ENCODE measurements at places on chromosomes 16 and 17. TPM values are rescaled to one million over a fixed set of nuclear protein-coding genes. Genes with fewer than 3 reads are reported as not detected.

GRCh38 chr17:20159406-20160069 is 150.4 kb downstream of the SPECC1 start:
- DNase-seq = no peak
- H3K4me1 ChIP-seq = peaks cover 17% of the 10 kb centered on the region
- H3K4me3 ChIP-seq = no peak overlapping the region
- H3K27me3 ChIP-seq = no peaks in the 10 kb centered on the region
- H3K36me3 ChIP-seq = no peaks in the 10 kb centered on the region
- no peak overlapping the region for H3K27ac ChIP-seq

DNA sequence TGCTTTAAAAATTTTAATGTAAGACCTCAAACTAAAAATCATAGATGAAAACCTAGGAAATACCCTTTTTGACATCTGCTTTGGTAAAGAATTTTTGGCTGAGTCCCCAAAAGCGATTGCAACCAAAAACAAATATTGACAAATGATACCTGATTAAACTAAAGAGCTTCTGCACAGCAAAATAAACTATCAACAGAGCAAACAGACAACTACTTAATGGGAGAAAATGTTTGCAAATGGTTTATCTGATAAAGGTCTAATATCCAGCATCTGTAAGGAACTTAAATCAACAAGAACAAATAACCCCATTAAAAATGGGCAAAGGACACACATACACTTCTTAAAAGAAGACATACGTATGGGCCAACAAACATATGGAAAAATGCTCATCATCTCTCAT is 242.5 kb downstream of the BCAS3 start:
- no peaks in the 10 kb centered on the region for H3K27me3 ChIP-seq
- no peak for DNase-seq

Gene TLCD2
- 7.0 TPM for total RNA-seq

DNA sequence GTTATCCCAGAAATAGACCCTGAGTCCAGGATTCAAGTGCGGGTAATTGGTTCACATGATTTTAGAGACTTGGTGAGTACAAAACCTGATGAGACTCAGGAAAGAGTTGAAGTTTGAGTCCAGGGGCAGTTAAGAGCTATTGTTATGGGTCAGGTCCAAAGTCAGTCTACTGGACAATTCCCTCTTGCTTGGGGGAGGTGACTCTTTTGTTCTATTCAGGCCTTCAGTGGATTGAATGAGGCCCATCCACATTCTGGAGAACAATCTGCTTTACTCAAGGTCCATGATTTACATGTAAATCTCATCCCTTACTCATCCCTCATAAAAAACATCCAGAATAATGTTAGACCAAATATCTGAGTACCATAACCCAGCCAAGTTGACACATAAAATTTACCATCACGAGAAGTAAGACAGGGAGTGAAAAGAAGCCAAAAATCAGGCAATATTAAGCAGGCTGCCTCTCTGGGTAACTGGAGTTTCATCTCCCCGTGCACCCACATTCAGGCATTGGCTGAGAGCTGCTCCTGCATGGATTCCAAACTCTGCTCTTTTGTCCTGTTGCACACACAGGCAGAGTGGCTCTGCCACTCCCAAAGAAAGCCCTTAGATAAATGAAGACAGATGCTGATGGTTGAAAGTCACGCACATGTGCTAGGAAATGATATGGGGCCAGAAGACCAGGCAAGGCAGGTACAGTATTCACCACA is 156.0 kb upstream of the SALL1 start:
- H3K36me3 ChIP-seq = no peaks in the 10 kb centered on the region
- H3K27me3 ChIP-seq = no peaks in the 10 kb centered on the region
- DNase-seq = no peak
- H3K4me3 ChIP-seq = no peak overlapping the region
- no peaks in the 10 kb centered on the region for H3K4me1 ChIP-seq

DNA sequence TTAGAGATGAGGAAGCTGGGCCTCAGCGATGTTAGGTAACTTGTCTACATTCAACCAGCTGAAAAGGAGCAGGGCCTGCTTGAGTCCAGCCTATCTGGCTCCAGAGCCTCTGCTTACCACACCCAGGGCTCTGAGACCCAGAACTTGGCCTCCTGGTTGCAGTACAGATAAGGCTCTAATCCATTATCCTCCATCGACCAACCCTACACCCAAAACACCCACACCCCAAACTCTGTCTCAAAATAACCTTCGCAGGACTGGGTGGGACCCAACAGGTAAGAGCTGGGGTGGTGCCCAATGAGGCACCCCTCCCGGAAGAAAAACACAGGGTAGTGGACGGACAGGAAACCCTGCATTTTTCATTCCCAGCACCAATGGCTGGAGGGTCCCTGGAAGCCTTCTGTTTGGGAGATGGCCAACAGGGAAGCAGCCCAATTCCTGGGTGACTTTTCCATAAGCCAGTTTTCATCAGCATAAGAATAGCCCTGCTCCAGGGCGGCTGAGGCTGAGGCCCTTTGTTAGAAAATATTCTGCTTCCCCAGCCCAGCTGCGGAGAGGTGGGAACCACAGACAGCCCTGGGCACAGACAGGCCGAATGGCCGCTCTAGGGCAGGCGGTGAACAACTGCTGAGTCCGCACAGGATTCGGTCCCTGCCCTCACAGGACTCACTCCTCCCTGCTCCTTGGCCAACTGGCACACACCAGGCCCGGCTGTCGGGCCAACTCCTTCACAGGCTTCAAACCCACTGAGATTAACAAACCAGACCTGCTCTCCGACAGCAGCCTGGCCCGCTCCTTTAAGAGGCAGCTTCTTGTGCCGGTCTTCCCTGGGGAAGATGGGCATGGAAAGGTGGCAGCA is 9.8 kb downstream of the SMIM5 start:
- no peak overlapping the region for H3K4me3 ChIP-seq
- H3K27me3 ChIP-seq = no peaks in the 10 kb centered on the region
- no peak for DNase-seq
- H3K4me1 ChIP-seq = peaks cover 5% of the 10 kb centered on the region

GRCh38 chr17:2043785-2044184 is 2.0 kb downstream of the OVCA2 start:
- no peaks in the 10 kb centered on the region for H3K27me3 ChIP-seq
- 0 out of 2 replicates have a peak, but pooled peaks cover 3% of the 10 kb centered on the region for H3K36me3 ChIP-seq
- H3K4me3 ChIP-seq = no peak overlapping the region
- no peak for DNase-seq
- H3K27ac ChIP-seq = no peak overlapping the region

Gene ACBD4
- total RNA-seq = 7.7 TPM

DNA sequence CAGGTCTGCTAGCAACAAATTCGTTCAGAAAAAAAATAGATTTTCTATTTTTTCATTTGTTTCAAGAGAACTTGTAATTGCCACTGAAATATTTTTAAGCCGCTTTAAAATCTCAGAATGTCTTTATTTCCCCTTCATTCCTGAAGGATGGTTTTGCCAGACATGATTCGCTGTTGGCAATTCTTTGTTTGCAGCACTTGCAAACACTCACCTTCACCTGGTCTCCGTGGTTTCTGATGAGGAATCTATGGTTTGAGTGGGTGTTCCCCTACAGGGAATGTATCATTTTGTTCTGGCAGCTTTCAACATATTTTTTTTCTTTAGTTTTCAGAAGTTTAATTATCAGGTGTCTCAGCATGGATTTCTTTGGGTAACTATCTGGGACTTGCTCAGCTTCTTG is 36.3 kb upstream of the CBX4 start:
- H3K27me3 ChIP-seq = no peaks in the 10 kb centered on the region
- H3K36me3 ChIP-seq = no peaks in the 10 kb centered on the region
- H3K4me3 ChIP-seq = no peak overlapping the region
- H3K27ac ChIP-seq = no peak overlapping the region
- no peaks in the 10 kb centered on the region for H3K4me1 ChIP-seq

- no peaks in the 10 kb centered on the region for H3K4me1 ChIP-seq
- H3K27me3 ChIP-seq = no peaks in the 10 kb centered on the region
- H3K27ac ChIP-seq = no peak overlapping the region
- DNase-seq = no peak
- no peaks in the 10 kb centered on the region for H3K36me3 ChIP-seq
Measured at GRCh38 chr16:89034573-89034961, 57.6 kb upstream of the CBFA2T3 start.

- no peaks in the 10 kb centered on the region for H3K36me3 ChIP-seq
- peaks cover 8% of the 10 kb centered on the region for H3K27me3 ChIP-seq
- H3K4me1 ChIP-seq = no peaks in the 10 kb centered on the region
- DNase-seq = peak; percentile 13
- no peak overlapping the region for H3K27ac ChIP-seq
Measured at GRCh38 chr17:57739402-57740234, 5.5 kb downstream of the CCDC182 start.

GRCh38 chr17:81064678-81065475 is 29.9 kb downstream of the BAIAP2 start:
- no peak overlapping the region for H3K4me3 ChIP-seq
- no peak overlapping the region for H3K27ac ChIP-seq
- no peaks in the 10 kb centered on the region for H3K27me3 ChIP-seq
- DNase-seq = no peak
- no peaks in the 10 kb centered on the region for H3K36me3 ChIP-seq

DNA sequence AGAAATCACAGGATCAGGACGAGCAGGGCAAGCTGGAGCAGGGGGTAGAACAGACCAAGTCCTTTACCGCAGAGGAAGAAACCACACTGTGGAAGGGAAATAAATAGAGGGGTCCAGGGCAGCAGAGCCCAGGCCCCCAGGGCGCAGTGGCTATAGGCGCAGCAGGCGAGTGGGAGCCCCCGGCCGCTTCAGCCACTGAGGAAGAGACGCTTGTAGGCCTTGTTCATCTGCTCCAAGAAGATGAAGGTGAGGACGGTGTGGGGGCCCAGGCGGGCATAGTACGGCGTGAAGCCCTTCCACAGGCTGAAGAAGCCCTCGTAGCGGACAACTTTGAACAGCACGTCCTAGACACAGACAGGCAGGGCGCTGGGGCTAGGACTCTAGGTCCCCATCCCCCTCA is 2.3 kb downstream of the SLC25A11 start:
- H3K4me1 ChIP-seq = peaks cover 9% of the 10 kb centered on the region
- H3K27ac ChIP-seq = no peak overlapping the region
- no peak for DNase-seq
- no peaks in the 10 kb centered on the region for H3K27me3 ChIP-seq
- H3K4me3 ChIP-seq = no peak overlapping the region

DNA sequence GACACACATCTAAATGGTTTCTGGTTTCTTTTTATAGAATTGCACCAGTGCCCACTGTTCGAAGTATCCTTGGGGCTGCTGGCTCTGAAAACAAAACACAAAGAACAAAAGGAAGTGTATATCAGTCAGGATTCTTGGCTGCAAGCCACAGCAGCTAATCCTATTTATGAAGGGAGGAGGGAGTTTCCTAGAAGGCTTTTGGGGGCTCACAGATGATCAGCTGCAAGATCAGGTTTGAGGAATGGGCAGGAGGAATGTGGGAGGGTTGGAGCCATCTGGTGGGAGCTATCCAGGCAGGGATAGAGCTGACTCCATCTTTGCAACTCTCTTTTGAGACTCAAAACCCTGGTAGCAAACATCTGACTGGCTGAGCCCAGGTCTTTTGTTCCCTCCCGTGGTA is 118.3 kb upstream of the EEF2KMT start:
- no peak overlapping the region for H3K4me3 ChIP-seq
- H3K36me3 ChIP-seq = no peaks in the 10 kb centered on the region
- H3K27ac ChIP-seq = no peak overlapping the region
- no peaks in the 10 kb centered on the region for H3K4me1 ChIP-seq
- H3K27me3 ChIP-seq = no peaks in the 10 kb centered on the region
- no peak for DNase-seq

Gene BPTF
- 51.1 TPM for total RNA-seq

- DNase-seq = no peak
- peak within 1 kb of the TSS; percentile 64 for H3K4me3 ChIP-seq
- no peaks in the 10 kb centered on the region for H3K36me3 ChIP-seq
- H3K4me1 ChIP-seq = peaks cover 7% of the 10 kb centered on the region
- H3K27me3 ChIP-seq = no peaks in the 10 kb centered on the region
Measured at GRCh38 chr16:67248401-67249177, at the start of gene SLC9A5. Gene SLC9A5 (plus strand): TSS chr16:67248979. CDS start chr16:67249015, 36 bp downstream.

GRCh38 chr17:49450735-49451134 is 36.1 kb upstream of the PHB1 start:
- no peaks in the 10 kb centered on the region for H3K4me1 ChIP-seq
- no peaks in the 10 kb centered on the region for H3K36me3 ChIP-seq
- no peak overlapping the region for H3K27ac ChIP-seq
- peaks cover 3% of the 10 kb centered on the region for H3K27me3 ChIP-seq

DNA sequence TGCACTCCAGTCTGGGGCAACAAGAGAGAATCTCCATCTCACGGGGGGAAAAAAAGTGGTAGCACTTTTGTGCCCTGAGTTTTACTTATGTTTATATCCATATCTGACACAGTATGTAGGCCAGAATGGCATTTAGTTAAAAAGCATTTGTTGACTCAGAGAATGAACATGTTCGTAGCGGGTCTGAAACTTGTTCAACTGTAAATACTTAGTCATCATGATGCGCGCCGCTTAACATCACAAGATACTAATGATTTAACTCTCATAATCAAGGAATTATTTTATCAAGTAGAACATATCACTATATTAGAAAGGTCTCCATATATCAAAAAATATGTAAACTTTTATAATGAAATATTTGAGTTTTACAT is 55.3 kb upstream of the ITGA2B start:
- no peaks in the 10 kb centered on the region for H3K27me3 ChIP-seq
- H3K4me1 ChIP-seq = no peaks in the 10 kb centered on the region
- no peak for DNase-seq
- no peak overlapping the region for H3K27ac ChIP-seq
- no peak overlapping the region for H3K4me3 ChIP-seq
- no peaks in the 10 kb centered on the region for H3K36me3 ChIP-seq

Gene SLC12A3
- total RNA-seq = 0.15 TPM

DNA sequence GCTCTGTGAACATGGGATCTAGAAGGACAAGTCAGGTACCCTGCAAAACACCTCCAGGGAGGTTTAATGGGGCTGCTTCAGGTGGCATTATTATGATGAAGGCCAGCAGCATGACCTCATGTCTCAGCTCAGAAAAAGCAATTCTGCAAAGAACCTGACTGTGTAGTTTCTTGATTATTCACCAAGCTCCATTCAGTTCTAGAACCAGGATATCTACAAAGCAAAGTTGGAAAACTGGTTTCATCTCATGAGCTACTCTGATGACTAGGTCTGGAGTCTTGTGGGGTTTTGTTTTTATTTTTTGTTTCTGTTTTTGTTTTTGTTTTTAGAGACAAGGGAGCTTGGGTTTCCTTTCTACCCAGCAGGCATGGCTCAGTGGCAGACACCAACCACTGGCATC is 19.0 kb upstream of the LRRC37A3 start:
- no peak for DNase-seq
- no peaks in the 10 kb centered on the region for H3K27me3 ChIP-seq
- no peak overlapping the region for H3K27ac ChIP-seq
- H3K36me3 ChIP-seq = no peaks in the 10 kb centered on the region
- no peak overlapping the region for H3K4me3 ChIP-seq
- no peaks in the 10 kb centered on the region for H3K4me1 ChIP-seq

Gene CEMP1
- not detected for total RNA-seq

DNA sequence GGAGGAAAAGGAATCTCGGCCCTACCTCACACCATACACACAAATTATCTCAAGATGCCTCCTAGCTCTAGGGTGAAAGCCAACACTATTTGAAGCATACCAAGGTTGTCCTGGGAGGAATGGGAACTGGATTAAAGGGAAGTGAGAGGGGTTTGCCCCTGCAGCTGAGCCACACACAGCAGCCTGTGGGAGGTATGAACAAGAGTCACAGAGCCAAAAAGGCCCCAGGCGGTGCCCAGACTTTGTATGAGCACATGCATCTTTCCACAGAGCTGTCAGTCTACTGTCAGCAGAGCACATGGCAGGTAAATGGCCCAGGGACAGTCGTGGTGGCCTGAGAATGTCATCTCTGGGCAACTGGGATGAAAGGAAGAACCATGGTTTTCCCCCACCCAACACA is 31.0 kb upstream of the RCVRN start:
- H3K4me3 ChIP-seq = no peak overlapping the region
- no peaks in the 10 kb centered on the region for H3K36me3 ChIP-seq
- H3K27ac ChIP-seq = no peak overlapping the region
- DNase-seq = no peak
- peaks cover 4% of the 10 kb centered on the region for H3K27me3 ChIP-seq
- H3K4me1 ChIP-seq = no peaks in the 10 kb centered on the region
